Stimulated activated naive CD8-positive, alpha-beta T cell treated with anti-CD3 and anti-CD28 coated beads, Interleukin-15, Interleukin-2, amounts not matched to agents 100 U/mL and 50 U/mL, for 24 hours (primary cell): ENCODE measurements at places on chromosomes 11 and 22.

DNA sequence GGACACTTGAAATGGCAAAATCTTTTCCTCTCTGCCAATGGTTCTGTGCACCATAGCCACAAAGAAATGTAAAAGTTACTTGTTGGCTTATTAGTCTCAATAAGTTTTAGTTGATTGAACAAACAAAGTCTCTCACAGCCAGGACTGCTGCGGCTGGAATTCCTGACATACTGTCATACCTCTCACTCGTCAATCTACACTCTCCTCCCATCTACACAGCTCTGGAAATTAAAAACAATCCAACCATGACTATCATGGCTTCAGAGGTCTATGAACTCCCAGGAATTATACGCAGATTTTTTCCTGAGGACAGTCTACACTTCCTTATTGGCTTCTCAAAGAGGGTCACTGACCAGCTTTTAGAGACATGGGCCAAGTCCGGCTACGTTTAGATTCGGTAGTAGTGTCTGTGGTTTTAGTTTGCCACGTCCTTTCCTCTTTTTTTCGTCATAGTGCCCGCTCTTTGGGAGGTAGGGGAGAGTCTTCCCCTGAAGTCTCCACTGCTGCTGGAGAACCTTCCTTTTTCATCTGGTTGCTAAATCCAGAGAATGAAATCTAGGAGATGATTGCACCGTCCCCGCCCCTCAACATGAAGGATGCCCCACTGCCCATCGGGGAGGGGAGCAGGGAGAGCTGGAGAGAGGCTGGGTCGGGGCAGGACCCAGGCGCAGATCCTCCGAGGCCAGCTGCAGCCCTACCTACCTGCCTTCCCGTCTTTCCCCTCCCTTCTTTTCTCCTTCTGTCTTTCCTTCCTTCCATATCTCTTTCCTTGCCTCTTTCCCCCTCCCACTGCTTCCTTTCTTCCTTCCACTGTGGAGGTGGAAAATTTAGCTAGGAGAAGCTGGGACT, 1.0 kb upstream of the PLEKHB1 start:
- no peak for DNase-seq

DNA sequence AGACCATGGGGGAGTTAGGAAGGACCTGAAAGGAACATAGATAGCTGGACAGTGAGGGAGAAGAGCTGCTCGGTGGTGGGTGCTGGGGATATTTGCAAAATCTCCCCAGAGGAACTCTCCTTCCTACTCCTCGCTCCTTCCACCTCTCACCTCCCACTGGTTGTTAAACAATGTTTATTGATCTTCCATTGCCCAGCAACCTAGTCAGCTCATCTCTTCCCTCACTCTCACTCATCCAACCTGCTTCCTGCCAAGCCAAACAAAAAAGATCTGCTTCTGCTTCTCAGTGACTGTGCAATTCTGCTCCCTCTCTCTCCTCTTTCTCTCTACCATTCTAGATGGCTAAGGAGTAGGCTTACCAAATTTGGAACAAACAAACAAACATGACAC, 115.0 kb downstream of the SLC1A2 start:
- no peak for DNase-seq

- no peak for DNase-seq
These were observed 28.4 kb downstream of the TMPRSS5 start for GRCh38 chr11:113677685-113678084.

DNA sequence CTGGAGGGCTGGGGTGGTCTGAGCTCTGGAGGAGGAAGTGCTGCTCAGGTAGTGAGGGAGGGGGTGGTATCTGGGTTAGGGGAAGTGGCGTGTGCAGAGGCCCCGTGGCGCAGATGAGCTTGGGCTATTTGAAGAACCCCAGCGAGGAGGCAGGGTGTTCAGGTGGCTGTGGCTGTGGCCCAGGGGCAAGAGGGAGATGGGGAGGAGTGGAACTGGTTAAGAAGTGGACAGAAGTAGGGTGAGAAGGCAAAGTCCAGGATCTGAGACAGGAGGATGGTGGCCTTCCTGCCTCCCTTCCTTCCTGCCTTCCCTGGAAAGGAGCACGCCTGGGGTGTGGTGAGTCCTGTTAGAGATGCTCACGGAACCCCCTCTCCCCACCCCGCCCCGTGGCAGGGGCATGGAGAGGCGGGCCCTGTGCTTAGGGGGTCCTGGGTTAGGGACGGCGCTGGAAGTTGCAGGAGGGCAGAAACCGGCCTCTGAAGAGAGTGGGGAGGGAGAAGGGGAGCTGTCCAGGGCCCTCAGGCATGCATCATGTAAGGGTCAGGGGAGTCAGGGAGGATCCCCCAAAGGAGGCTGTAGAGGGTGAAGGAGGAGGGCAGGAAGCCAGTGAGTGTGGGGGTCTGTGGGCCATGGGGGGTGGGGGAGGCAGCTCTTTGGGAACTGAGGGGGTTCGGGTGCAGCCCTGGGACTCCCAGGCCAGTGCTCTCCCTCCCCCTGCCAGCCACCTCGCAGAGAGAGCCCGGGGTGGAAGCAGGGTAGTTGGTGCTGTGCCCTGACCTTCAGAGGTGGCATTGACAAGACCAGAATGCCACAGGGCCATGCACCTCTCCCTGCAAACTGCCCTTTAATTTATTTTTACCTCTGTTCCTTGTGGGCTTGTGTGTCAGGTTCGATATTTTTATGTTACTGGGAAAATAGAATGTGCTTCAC, 63.7 kb upstream of the PARVG start:
- no peak for DNase-seq

GRCh38 chr11:112485280-112485679, 224.6 kb upstream of the PLET1 start:
- DNase-seq = no peak

DNA sequence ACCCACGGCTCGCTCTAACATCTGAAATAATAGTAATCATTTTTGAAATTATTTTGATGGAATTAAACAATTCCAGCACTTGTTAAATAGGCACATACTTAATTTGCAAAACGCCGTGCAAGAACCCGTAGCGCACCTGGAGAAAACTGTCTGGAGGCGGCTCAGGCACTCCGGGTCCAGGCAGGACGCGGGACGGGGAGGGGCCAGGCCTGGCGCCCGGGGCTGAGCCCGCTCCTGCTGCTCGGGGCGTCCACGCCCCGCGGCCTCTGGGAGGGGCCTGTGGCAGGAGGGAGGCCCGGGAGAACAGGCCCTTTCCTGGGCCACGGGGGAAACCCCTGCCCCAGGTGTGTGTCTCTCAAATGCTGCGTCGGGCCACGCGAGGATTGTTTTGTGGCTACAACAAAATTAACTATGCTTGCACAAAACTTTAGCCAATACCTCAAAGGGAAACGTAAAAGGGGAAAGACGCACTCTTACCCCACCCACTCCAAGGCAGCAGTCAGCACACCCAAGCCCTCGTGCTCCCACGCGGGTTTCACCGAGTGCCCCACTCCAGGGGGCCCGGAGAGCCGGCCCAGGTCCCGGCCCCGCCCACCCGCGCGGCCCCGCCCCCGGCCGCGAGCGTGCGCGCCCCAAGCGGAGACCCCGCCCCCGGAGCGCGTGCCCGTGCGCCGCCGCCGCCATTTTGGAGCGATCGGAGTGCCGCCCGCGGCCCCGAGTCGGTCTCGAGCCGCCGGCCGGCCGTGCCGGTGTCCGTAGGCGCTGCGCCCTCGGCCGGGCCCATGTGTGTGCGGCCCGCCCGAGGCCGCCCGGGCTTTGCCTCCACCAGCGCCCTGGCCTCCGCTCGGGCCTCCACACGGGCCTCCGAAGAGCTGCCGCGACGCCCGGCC, at the start of gene PPP6R2:
PPP6R2 (plus strand) TSS at position 677 of the 890 bp plus-strand sequence. CDS start 50,582 bp downstream, outside the sequence.
- peak; percentile 94 for DNase-seq

DNA sequence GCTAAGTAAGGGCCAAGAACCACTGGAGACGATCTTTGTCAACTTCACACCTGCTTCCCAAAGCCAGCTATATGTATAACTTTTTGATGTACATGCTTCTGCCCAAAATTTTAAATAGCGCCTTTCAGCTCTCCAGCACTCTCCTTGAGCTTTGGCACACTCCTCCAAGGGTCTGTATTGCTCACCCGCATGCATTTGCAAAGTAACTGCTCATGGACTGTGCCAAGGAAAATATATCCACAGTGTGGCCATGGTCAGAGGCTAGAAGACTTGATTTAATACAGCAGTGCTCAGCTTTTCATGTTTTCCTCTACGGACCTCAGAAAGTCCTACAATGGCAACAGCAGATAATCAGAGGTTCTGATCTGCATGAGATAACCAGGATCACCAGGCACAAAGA, 550.1 kb downstream of the SOX6 start:
- no peak for DNase-seq

GRCh38 chr11:2989551-2989950, 2.6 kb downstream of the NAP1L4 start:
- no peak for DNase-seq

DNA sequence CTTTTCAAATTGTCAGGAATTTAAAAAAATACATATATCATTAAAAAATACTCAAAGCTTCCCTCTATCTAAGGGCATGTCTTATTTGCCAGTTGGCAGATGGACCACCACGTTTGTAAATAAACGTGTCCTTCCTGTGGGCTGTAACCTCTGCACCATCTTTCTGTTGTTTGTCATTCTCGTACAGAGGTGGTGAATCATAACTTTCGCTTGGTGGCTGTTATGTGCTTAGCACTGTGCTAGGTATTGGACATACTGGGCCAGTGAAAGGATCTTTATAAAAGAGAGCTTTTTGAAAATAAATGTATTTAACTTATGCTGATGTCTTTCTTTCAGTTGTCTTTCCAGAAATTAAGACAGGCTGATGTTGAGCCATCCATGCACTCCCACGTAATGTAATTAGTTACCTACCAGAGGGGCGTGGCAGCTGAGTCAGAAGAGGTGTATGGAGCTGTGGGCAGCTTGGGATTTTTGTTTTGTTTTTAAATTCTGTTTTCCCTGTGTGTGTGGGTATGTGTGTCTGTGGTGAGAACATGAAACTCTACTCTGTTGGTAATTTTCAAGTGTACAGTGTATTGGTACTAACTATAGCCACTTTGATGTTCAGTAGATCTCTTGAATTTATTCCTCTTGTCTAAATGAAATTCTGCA, 62.7 kb downstream of the TECTA start:
- no peak for DNase-seq

- DNase-seq = no peak
These were observed 100.6 kb upstream of the FGF3 start for GRCh38 chr11:69919659-69920344.

GRCh38 chr22:22180738-22181285, 63.8 kb upstream of the VPREB1 start:
- no peak for DNase-seq

GRCh38 chr11:92511522-92512203, 287.0 kb downstream of the FAT3 start:
- DNase-seq = no peak

DNA sequence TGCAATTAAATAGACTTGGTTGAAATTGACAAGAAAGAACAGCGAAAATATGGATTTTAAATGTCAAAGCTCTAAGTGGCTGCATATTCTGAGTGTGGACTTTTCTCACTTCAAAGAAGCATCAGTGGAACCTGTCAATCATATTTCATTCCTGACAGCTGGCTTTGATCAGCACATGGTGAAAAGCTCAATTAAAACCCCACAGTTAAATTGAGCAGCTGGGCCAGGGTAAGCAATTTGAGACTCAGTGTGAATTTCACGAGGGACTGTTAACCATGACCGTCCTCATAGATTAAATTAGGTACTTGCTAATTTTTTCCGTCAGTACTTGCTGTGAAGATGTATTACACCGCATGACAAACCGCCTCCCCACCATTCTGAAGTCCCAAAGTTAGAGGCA, 11.0 kb upstream of the OR10D3 start:
- DNase-seq = no peak

GRCh38 chr11:45859661-45860140, 12.4 kb downstream of the CRY2 start:
- DNase-seq = no peak

DNA sequence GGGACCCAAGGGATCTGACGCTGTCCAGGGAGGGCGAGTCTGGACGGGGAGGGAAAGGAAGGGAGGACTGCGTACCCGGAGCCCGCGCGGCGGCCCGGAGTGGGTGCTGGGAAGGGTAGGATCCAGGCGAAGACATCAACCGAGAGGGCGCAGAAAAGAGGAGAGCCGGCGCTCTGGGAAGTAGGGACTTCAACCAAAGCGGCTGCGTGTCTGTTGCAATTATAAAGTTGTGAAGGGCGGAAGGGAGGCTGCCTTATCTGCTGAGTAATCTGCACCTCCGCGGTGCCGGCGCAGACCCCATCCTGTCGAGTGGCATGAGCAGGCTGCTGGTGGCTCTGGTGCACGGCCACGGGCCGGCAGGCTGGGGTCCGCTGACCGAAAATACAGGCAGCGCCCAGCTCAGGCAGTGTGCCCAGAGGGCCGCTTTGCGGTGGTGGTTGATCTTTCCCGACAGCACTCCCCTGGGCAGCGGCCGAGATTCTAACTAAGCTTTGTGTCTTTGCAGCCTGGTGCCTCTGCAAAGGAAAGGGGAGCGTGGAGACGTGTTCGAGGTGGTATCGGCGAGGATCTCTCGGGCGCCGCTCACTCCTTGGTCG, 978 bp downstream of the C11orf87 start:
- no peak for DNase-seq

- no peak for DNase-seq
These were observed 64.0 kb downstream of the SCN3B start for GRCh38 chr11:123590296-123590912.

- no peak for DNase-seq
These were observed 7.1 kb downstream of the DCHS1 start for GRCh38 chr11:6648501-6648900.

- peak; percentile 30 for DNase-seq
These were observed at the start of gene TSKU for GRCh38 chr11:76783294-76783895. Gene TSKU (plus strand): TSS chr11:76783356. CDS start chr11:76795617, 12,261 bp downstream.

DNA sequence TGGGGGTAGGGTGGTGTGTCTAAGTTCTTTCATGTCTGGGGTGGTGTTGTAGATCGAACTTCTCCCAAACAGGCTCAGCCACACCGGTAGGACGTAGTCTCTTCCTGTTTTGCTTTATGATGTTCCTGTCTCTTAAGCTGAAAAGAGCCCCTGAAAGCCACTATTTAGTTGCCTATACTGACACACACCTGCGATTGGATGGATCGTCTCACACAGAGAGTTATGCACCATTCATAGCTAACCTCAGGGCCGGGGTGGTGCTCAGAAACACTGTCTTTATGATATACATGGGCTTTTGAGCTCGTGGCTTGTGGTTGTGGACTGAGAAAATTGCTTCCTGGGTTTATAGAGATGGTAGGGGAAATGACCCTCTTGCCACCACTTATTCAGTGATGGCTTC, 137.6 kb downstream of the TEAD1 start:
- DNase-seq = no peak

- DNase-seq = no peak
These were observed 222.9 kb downstream of the NAV2 start for GRCh38 chr11:19935507-19935906.

DNA sequence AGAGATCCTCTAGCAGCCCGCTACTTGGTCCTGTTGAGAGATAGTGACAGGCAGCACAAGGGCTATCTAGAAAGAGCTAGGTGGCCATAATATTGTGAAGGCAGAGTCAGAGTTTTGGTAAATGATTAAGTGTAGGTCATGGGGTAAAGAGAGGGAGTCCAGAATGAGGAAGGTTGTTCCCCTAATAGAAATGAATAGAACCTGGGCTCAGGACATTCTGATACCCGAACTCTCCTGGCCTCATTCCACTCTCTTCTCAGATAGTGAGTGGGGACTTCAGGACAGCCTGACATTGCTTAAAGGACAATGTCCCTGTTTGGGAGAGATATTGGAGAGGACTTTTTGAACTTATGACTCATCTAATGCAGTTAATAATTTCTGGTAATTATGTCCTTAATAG, 20.6 kb downstream of the SLC5A1 start:
- no peak for DNase-seq

- DNase-seq = no peak
These were observed 7.1 kb downstream of the DGCR2 start for GRCh38 chr22:19114984-19115552.
